ENCODE measurements at places on chromosomes 7 and 10. TPM values are rescaled to one million over a fixed set of nuclear protein-coding genes. Genes with fewer than 3 reads are reported as not detected.

- peak; percentile 67 for DNase-seq
Observed at GRCh38 chr7:138935465-138936011, 45.7 kb downstream of the KIAA1549 start.

GRCh38 chr10:103967448-103968071 is 620 bp downstream of the SLK start:
- DNase-seq = peak; percentile 58

DNA sequence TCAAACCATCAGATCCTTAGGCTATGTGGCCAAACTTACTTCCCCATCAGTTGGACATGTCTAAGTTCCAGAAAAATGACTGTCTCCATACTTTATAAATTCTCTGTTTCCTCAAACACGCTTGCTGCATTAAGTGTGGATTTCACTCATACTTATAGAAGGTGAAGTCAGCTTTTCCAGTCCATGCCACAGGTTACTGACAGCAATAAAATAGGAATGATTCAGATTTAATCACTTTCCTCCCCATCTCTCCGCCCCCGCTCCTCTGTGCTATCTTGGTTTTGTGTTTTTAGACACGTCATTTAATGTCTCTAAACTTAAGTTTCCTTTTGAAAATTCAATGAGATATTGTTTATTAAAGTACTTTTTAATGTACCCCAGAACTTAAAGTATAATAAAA is 1098.0 kb upstream of the C7orf33 start:
- DNase-seq = no peak

- DNase-seq = no peak
Observed at GRCh38 chr10:33320288-33320687, 14.2 kb downstream of the NRP1 start.

DNA sequence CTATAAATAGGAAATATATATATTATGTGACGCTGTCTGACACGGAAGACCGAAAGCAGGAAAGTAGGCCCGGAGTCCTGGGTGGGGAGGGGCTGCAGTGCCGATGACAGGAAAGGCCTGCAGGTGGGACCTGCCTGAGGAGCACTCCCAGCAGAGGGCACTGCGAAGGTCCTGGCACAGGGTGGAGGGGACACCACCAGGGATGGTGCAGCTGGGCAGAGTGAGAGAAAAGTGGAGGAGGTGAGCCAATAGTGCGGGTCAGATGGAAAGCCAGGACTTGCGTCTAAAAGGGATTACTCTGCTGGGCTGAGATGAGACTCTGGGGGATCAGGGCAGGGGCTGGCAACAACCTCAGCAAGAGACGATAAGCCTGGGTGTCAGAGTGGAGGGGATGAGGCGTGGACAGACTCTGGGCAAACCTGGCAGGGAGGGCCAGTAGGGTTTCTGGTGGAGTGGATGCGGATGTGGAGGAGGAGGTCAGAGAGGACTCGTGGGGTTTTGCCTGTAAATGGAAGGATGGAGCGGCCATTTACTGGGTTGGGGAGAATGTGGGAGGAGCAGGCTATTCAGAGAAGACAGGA is 118.2 kb upstream of the ZNF746 start:
- DNase-seq = no peak

DNA sequence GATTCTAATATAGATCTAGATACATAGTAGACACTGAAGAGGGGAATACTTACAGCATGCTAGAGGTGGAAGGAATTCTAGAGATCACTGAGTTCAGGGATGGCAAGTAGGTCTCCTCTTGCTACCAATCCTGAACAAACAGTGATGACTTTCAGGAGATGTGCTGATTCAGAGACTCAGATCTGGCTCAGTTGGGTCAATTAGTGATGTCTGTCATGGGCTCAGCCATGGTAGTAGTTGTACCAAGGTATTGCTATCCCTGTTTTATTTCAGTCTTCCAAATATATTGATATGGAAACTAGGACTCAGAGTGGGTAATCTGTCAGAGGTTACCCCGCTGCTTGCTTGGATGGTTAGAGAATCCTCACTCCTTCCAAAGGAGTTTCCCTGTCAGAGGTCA is 38.5 kb downstream of the UNC5B start:
- no peak for DNase-seq

- no peak for DNase-seq
Observed at GRCh38 chr7:26696161-26696560, 168.2 kb downstream of the SKAP2 start.

- DNase-seq = no peak
Observed at GRCh38 chr10:113222207-113222606, 272.2 kb downstream of the TCF7L2 start.

- DNase-seq = no peak
Observed at GRCh38 chr10:45473126-45473525, 99.1 kb downstream of the ALOX5 start.

- DNase-seq = no peak
Observed at GRCh38 chr10:95334805-95335144, 44.0 kb upstream of the PDLIM1 start.

GRCh38 chr7:27784399-27785053 is 44.6 kb downstream of the TAX1BP1 start:
- DNase-seq = peak; percentile 51

GRCh38 chr10:42475168-42476098 is 162.9 kb downstream of the ZNF33B start:
- DNase-seq = peak; percentile 3

DNA sequence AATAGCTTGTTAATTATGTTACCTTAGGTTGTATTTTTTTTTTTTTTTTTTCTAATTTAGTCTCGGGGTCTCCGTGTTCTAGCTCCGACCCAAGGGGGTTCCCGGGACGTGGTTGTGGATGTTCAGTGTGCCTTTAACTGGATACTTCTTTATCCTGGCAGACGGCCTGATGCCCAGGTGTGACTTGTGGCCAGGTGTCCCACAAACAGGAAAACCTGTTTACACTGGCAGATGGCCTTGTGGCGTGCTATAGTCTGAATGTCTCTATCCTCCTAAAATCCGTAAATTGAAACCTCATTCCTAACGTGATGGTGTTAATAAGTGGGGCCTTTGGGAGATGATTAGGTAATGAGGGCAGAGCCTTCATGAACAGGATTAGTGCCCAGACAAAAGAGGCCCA is 546.4 kb upstream of the C7orf33 start:
- no peak for DNase-seq

GRCh38 chr10:4763513-4763912 is 62.5 kb upstream of the AKR1E2 start:
- DNase-seq = no peak

- no peak for DNase-seq
Observed at GRCh38 chr7:41169317-41169716, 533.6 kb downstream of the INHBA start.

DNA sequence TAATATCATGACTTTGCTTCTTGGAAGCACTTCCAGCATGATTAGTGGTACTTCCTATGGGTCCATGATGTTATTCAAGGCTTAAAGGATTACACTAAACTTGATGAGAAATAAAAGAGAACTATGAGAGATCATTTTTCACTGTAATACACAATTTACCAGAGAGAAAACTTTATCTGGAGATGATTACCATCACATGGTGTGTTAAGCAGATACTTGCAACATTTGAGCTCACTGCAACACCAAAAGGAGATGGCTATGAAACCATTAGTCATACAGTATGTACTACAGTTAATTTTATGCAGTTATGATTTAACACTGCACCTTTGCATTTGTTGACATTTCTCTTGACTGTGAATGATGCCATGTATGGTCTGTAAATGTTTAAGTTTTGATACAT is 311.3 kb upstream of the AOAH start:
- DNase-seq = no peak

GRCh38 chr10:35892526-35892925 is 250.4 kb upstream of the FZD8 start:
- no peak for DNase-seq

DNA sequence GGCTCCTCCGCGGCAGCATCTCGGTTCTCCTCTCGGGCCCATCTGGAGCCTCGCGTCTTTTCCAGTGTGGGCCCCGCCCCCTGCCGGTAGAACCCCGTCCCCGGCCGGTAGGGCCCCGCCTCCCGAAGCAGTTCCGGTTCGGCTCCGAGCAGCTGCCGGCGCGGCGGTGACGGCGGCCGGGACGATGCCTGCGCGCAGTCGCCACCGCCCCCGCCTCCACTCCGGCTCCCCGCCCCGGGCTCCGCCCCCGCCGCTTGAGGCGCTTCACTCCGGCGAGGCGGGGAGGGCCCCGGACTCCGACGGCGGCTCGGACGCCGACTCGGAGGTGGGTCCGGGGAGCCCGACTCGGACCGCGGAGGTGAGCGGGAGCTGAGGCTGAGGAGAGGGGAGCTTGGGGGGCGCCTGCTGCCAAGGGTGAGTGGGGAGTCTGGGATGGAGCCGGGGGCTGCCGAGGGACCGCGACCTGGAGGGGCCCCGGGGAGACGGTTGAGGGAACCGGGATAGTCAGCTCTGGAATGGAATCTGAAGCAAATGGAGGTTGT is at the start of gene SAMD8:
TSS of gene SAMD8 (plus strand) at position 292 of the 542 bp plus-strand sequence. CDS start 38,873 bp downstream, outside the sequence.
- DNase-seq = peak; percentile 98

GRCh38 chr10:93703066-93703465 is 674 bp upstream of the FRA10AC1 start:
- no peak for DNase-seq

DNA sequence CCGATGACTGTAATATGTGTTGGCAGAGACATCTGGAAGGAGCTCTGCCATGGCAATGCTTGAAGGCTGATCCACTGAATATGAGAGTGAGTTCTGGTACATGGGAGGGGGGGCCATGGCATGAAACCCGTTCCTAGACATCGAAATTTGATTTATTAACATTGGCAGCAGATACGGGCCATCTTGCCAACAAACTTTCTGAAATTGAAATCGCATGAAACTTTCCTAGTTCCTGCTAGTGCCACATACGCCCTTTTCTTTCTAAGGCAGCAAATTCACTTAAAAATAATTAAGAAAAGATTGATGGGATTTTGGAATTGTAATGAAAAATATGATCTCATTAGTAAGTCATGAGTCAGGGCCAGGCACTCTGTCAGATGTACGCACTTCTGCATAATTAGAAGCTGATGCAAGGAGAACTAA is 91.8 kb upstream of the KMT2C start:
- DNase-seq = peak; percentile 73

DNA sequence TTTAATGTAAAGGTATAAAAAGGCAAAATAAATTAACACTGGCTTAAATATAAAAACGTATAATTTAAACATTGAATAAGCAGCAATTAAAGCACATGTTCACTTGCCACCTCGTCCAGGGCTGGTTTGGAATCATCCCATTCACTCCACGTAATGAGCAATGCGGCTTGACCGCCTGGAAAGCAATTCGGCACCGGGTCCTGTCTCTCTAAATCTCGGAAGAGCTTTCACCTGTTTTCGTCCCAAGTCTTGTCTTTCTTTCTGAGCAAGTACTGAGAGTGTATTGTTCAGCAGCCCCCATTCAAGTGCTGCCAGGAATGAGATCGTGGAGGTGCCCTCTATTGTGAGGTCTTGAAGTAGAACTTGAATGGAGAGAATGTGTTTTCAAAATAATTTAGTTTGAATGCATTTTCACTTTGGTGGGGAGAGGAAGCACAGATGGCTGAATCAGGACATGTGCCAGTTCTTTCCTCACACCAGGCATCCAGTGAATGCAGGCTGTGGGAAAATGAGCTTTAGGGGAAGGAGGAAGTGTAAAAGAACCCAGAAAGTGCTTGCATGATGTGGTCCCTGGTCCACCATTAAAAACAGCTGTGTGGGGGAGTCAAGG is 515.2 kb downstream of the REEP3 start:
- DNase-seq = peak; percentile 91

GRCh38 chr7:92782855-92783254 is 53.5 kb downstream of the CDK6 start:
- no peak for DNase-seq

DNA sequence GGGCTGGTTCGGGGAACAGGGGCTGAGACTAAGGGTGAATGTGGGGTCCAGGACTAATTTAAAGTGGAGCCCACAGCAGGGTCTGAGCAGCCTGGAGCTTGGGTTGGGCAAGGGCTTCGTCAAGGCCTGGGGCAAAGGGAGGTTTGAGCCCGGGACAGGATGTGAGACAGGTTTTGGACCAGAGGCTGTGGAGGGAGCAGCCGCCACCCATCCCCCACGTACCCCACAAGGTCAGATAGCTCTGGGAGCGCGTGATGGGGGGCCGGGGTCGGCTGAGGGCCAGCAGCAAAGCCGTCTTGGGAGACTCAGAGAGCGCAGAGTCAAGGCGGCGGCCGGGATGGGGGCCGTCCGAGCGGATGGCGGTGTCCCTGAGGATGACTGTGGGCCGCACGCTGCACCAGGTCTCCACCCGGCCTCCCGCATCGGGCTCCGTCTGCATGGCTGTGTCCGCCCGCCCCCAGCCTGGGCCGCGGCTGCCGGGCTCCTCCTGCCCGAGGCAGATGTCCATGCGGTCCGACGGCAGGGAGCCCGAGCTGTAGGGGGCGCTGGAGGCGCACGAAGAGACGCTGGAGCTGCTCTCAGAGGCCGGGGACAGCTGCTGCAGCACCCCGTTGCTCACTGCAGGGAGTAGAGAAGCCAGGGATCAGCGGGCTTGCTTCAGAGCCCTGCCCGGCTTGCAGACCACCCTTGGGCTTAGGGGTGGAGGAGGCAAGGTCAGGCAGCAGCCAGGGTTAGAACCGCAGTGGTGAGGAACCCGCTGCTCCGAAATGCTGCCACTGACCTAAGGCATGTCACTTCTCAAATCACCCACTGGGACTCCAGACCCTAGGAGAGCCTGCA is 12.1 kb downstream of the PDZD7 start:
- DNase-seq = peak; percentile 81

DNA sequence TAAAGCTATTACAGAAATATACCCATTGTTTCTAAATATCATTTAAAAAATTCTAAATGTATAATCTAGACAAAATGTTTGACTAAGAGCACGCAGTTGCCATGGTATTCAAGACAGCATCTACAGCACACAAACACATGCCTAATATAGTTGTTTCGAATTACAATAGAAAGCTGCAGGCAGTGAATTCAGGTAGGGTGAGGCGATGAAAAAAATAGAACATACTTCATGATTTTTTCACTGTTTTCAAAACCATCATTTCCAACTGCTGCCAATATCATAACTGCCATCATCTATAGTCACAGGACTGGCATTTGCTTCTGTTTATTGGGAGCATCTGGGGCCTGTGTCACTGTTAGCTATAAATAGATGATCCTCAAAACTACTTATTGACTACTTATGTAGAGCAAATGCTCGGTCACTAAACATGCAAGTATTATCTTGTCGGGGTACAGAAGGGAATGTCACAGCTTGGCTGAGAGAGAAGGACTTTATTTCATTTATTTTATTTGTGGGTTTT is 34.4 kb upstream of the OTUD1 start:
- DNase-seq = no peak

DNA sequence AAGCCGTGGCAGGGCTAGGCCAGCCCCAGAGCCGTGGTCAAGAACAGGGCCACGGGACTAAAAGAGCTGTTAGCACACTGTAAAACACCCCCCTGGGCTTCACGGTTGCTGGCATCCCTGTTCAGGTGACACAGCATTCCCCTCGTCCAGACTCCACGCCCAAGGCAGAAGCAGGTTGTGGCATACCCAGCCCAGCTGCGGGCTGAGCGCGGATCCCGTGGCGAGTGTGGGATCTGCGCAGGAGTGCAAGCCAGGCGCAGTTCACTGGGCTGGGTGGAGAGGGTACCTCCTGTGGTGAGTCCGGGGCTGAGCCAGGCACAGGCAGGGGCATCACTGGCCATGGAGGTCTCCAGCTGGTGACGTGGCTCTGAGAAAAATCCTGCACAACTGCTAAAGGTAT is 199.1 kb downstream of the FZD1 start:
- DNase-seq = no peak

- DNase-seq = peak; percentile 39
Observed at GRCh38 chr10:96642973-96643372, 56.2 kb upstream of the TM9SF3 start.

NUTM2B gene
- 0.10 TPM for total RNA-seq

PNLIPRP1 gene
- 0.31 TPM for total RNA-seq

GPNMB gene
- total RNA-seq = 120 TPM

OLAH gene
- not detected for total RNA-seq

FAM25A gene
- 25.8 TPM for total RNA-seq

HNRNPH3 gene
- 67.5 TPM for total RNA-seq

SPDYE11 gene
- total RNA-seq = not detected

CSTF2T gene
- 33.4 TPM for total RNA-seq

CRPPA gene
- total RNA-seq = 6.9 TPM

Data from tongue (tissue), 3 donors.